ENCODE measurements at places on chromosomes 6 and 20. TPM values are rescaled to one million over a fixed set of nuclear protein-coding genes. Genes with fewer than 3 reads are reported as not detected.

Gene BCKDHB
- total RNA-seq, result 18.5 TPM

Gene IYD
- total RNA-seq, result not detected

DNA sequence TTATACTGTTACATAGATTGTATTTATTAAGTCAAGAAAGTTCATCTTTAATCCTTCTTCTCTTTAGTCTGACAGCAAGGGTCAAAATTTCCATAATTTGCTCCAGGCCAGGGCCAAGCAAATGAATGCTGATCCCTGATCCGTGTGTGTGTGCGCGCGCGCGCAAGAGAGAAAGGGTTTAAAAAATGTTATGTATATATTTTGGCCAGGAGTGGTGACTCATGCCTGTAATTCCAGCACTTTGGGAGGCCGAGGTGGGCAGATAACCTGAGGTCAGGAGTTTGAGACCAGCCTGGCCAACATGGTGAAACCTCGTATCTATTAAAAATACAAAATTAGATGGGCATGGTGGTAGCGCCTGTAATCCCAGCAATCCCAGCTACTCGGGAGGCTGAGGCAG, 61.7 kb downstream of the GTF2H5 start:
- peaks cover 20% of the 10 kb centered on the region for H3K4me1 ChIP-seq
- H3K36me3 ChIP-seq, result peaks cover 5% of the 10 kb centered on the region
- H3K4me3 ChIP-seq, result peak overlapping the region; percentile 2
- DNase-seq, result no peak
- H3K27ac ChIP-seq, result no peak overlapping the region

Gene OR2B3
- total RNA-seq, result not detected

GRCh38 chr6:119294984-119295383, 54.6 kb downstream of the MAN1A1 start:
- H3K27ac ChIP-seq, result peak overlapping the region; percentile 65
- no peak for DNase-seq
- H3K36me3 ChIP-seq, result peaks cover 52% of the 10 kb centered on the region
- H3K4me3 ChIP-seq, result no peak overlapping the region
- H3K4me1 ChIP-seq, result peaks cover 33% of the 10 kb centered on the region

DNA sequence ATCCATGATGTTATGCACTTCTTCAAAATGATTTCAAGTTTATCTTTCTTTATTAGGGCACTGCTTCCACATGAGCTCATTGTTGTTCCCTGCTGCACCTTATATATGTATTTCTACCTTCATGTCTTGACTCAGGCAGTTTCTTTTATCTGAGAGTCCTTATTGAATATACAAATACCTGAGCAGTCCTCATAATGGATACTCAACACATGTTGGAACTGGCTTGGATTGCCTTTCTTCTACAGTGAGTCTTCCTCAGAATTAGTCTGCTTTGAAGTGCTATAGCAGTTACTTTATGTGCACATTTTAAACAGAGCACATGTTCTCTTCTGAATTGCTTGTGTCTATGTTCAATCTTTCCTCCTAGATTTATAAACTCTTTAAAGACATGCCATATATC, 45.3 kb upstream of the LOC128125822 start:
- DNase-seq, result no peak
- no peak overlapping the region for H3K27ac ChIP-seq
- peaks cover 54% of the 10 kb centered on the region for H3K4me1 ChIP-seq
- H3K36me3 ChIP-seq, result peaks cover 12% of the 10 kb centered on the region
- no peak overlapping the region for H3K4me3 ChIP-seq

DNA sequence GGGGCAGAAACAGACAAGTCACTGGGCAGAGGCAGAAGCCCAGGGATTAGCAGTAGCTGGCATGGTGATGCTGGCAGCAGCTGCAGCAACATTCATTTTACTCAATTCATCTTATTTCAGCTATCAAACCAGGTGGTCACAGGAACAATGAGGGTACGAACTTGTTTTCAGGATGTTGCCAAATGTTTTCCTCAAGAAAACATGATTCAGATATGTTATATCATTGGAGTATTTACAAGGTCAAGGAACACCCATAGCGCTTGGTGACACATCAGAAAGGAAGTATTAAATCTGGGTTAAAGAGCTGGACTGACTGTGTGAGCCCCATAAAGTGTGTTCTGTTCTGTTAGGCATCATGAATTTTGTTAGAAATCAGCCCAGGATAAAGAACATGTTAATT, 456.9 kb upstream of the ID4 start:
- no peaks in the 10 kb centered on the region for H3K4me1 ChIP-seq
- no peak for DNase-seq
- no peaks in the 10 kb centered on the region for H3K36me3 ChIP-seq
- H3K27me3 ChIP-seq, result no peaks in the 10 kb centered on the region
- H3K4me3 ChIP-seq, result no peak overlapping the region

GRCh38 chr6:143064951-143065683, 4.4 kb downstream of the AIG1 start:
- DNase-seq, result no peak
- peaks cover 8% of the 10 kb centered on the region for H3K4me1 ChIP-seq
- no peaks in the 10 kb centered on the region for H3K36me3 ChIP-seq
- no peak overlapping the region for H3K4me3 ChIP-seq
- no peak overlapping the region for H3K27ac ChIP-seq

- no peak overlapping the region for H3K4me3 ChIP-seq
- no peaks in the 10 kb centered on the region for H3K27me3 ChIP-seq
- no peaks in the 10 kb centered on the region for H3K36me3 ChIP-seq
- H3K27ac ChIP-seq, result no peak overlapping the region
- H3K4me1 ChIP-seq, result no peaks in the 10 kb centered on the region
- no peak for DNase-seq
Measured at GRCh38 chr20:7742479-7742878, 197.8 kb downstream of the HAO1 start.

- no peaks in the 10 kb centered on the region for H3K36me3 ChIP-seq
- no peak for DNase-seq
- no peak overlapping the region for H3K4me3 ChIP-seq
Measured at GRCh38 chr6:101663100-101663499, 269.6 kb downstream of the GRIK2 start.

- no peak overlapping the region for H3K27ac ChIP-seq
- H3K36me3 ChIP-seq, result no peaks in the 10 kb centered on the region
- no peaks in the 10 kb centered on the region for H3K4me1 ChIP-seq
- DNase-seq, result no peak
- H3K4me3 ChIP-seq, result no peak overlapping the region
- H3K27me3 ChIP-seq, result no peaks in the 10 kb centered on the region
Measured at GRCh38 chr20:18645196-18645745, 57.4 kb downstream of the DTD1 start.

DNA sequence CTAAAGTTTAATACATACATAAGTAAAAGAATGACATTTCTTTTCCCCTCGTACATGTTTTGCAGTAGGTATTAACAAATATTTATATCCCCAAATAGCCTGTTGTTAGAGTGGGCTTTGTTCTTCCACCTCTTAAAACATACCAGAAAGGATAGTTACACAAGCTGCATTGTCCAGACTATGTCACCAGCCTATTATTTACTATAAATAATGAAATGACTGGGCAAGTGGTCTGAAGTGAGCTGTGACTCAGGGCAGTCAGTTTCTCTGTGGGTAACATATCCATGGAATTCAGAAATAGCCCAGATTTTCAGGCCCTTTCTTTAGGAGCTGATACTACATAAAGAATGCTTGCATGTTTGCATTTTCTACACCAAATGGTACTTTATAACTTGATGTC, 60.1 kb downstream of the FUT9 start:
- H3K27me3 ChIP-seq, result no peaks in the 10 kb centered on the region
- no peaks in the 10 kb centered on the region for H3K4me1 ChIP-seq
- no peaks in the 10 kb centered on the region for H3K36me3 ChIP-seq
- DNase-seq, result no peak

Gene GRM1
- total RNA-seq, result not detected

Gene BPIFB1
- not detected for total RNA-seq

Gene ASIP
- not detected for total RNA-seq

DNA sequence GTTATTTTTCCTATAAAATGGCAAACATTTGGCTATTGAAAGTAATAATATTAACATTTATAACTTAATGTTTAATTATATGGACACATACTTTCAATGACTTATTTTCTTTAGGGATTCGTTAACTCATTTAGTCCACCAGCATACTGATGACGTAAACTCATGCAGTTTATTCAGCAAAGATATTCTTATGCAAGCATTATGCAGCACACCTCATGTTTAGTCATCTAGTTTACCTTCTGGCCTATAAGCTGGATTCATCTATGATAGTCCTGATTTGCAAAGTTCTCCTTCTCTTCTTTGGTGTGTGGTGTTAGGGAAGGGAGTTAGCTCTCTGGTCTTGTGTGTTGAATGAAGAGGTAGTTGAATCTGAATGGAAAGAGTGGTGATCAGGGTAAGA, 60.0 kb downstream of the OR2J2 start:
- H3K36me3 ChIP-seq, result no peaks in the 10 kb centered on the region
- peaks cover 9% of the 10 kb centered on the region for H3K27me3 ChIP-seq
- no peak overlapping the region for H3K4me3 ChIP-seq
- H3K27ac ChIP-seq, result no peak overlapping the region

GRCh38 chr6:71721642-71722041, 164.7 kb upstream of the RIMS1 start:
- H3K4me1 ChIP-seq, result no peaks in the 10 kb centered on the region
- no peaks in the 10 kb centered on the region for H3K27me3 ChIP-seq
- H3K4me3 ChIP-seq, result no peak overlapping the region
- no peak for DNase-seq
- H3K27ac ChIP-seq, result no peak overlapping the region
- no peaks in the 10 kb centered on the region for H3K36me3 ChIP-seq

DNA sequence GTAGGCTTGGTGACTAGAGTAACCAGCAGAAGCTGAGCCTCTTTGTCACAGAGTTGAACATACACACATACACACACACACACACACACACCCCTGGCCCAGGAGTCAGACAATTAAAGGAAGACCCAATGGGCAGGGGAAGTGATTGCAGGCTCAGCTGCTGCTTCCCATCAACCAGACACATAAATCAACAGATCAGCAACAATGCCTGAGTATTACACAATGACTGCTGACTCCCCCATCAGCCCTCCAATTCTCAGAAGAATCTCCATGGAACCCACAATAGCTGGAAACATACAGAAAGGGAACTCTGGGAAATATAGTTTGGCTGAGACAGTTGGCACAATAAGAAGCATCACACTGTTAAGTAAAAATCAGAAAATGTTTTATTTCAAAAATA, 270.4 kb upstream of the PLCB4 start:
- H3K27me3 ChIP-seq, result no peaks in the 10 kb centered on the region
- no peak overlapping the region for H3K27ac ChIP-seq
- H3K4me1 ChIP-seq, result no peaks in the 10 kb centered on the region
- DNase-seq, result no peak

DNA sequence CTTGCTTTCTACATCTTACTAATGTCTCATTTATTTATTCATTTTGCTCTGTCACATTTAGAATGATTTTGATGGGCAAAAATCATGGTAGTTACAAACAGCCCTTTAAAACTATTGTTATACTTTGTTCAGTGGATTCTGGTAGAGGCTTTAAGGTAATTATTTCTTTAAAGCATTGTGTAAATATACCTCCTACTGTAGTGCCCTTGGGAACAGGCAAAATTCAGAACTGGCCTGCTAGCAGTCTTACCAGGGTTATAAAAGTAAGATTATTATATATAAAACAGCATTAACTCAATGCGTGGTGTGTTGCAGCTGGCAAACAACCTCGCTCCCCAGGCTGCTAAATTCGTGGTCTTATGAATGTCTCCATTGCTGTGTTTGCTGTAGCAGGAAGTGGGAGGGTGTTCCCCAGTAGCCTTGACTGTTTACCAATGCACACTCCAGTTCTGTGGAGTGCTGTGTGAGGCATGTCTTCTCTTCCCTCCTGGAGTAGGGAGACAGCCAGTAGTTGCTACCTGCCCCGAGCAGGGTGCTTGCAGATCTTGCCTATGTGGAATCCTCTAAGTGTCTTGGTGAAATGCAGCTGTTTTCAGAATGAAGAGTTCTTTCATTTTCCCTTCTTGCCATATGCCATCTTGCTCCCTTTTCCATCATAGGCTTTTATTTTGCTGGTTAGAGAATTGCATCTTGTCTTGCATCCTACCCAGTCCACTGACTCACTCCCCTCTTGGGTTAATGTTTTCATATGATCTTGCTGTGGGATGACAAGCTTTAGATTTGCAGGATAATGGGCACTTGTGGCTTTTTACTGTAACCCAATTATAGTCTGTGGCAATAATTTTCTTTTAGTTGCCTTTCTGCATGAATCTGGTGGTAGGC, 45.3 kb downstream of the IGF2R start:
- no peak for DNase-seq

Gene FAM217A
- total RNA-seq, result not detected

Gene RAET1L
- total RNA-seq, result not detected

- no peak overlapping the region for H3K4me3 ChIP-seq
- H3K36me3 ChIP-seq, result peaks cover 10% of the 10 kb centered on the region
- H3K27me3 ChIP-seq, result peaks cover 16% of the 10 kb centered on the region
- no peak overlapping the region for H3K27ac ChIP-seq
Measured at GRCh38 chr6:41294214-41294872, 7.9 kb upstream of the TREM1 start.

DNA sequence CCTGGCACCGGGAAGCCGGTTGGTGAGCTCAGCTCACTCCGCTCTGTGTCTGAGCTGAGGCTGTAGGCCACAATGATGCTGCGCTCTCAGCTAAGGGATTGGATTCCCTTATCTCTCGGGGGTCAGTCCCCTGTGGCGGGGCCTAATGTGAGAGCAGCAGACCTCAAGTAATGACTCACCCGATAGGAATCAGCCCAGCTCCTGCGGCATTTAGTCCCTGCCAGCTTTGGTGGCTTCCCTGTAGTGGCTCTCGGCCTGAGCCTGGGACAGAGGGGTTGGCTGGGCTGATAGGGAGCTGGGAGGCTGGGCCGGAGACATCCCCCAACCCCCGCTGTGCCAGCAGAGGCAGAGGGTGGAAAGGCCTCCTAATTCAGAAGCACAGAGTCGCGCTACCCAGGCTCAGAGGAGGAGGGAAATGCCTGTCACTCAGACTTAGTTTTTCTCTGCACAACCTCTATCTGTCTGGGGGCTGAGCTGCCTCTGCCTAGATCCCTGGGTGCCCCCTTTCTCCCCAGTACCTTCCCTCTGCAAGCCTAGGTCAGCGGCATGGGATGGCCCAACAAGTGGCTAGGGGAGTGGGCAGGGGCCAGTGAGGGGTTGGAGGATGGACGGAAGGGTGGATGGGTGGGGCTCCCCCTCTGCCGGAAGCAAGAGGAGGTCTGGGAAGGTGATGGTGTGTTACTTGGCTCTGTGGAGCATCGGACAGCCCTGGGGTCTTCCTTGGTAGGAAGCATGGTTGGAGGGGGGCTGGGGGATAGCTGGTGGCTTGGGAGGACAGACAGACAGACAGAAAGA, 92.2 kb downstream of the CDH22 start:
- no peaks in the 10 kb centered on the region for H3K27me3 ChIP-seq
- no peaks in the 10 kb centered on the region for H3K4me1 ChIP-seq
- no peak overlapping the region for H3K27ac ChIP-seq
- no peak for DNase-seq

DNA sequence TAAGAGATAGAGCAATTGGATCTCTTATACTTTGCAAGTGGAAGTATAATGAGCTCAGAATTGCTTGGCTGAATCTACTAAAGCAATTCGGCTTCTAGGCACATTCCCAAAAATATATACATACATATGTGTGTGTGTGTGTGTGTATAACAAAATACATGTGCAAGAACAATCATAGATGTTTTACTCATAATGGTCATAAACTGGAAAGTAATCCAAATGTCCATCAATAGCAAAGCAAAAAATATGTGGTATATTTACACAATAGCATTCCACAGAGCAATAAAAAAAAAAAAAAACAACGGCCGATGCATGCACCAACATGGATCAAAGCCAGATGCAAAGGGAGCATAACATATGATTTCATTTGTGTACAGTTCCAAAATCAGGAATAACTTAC, 707.9 kb downstream of the RFPL4B start:
- DNase-seq, result no peak
- H3K4me1 ChIP-seq, result no peaks in the 10 kb centered on the region
- H3K27me3 ChIP-seq, result no peaks in the 10 kb centered on the region
- H3K36me3 ChIP-seq, result no peaks in the 10 kb centered on the region
